ENCODE measurements at places on chromosomes 4 and X.

GRCh38 chrX:67328476-67328875 is 215.3 kb upstream of the AR start:
- DNase-seq: no peak

GRCh38 chr4:6134612-6135220 is 65.6 kb downstream of the JAKMIP1 start:
- DNase-seq: peak; percentile 29

GRCh38 chr4:113618205-113618604 is 143.3 kb downstream of the CAMK2D start:
- no peak for DNase-seq

DNA sequence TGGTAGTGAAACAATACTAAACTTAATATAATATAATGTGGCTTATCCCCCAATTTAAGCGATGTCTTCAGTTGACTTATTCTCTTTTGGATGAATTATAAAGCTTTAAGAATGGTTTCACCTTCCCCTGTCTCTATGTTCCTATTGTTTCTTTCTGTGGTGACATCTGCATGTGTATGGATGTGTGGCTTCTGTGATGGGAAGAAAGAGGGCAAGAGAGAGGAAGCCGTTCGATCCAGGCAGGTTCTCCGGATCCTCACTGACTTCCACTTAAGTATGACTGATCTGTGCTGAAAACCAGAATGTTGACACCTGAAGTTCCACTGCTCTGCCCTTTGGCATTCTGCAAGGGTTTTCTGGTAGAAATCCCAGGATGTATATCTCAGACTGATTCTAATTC is 1150.8 kb downstream of the STPG2 start:
- DNase-seq: no peak

- no peak for DNase-seq
Observed at GRCh38 chr4:182704077-182704476, 213.1 kb downstream of the DCTD start.
